NCI-H226 (cell line): ENCODE measurements at places on chromosomes 3 and 15.

GRCh38 chr15:88716543-88717381 is 77.9 kb downstream of the ISG20 start:
- no peak for DNase-seq

DNA sequence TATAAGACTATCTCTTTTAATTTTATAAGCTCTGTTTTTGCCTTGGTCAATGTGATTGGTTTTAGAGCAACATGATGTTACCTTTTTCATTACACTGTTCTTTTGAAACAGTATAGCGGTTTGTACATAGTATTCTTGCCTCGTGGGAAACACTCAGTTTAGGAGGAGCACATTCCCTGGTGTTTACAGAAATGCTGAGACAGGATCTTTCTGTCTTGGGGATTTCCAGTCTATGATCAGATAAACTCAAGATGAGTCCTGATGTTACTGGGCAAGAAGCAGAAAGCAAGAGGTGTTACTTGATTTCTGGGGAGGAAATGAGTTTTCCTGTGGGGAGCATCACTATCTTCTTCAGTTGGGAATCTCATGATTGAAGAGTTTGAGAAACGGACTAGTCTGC is 2.5 kb downstream of the TMEM266 start:
- DNase-seq: peak; percentile 33

- peak; percentile 57 for DNase-seq
Observed at GRCh38 chr3:135706758-135707375, 258.7 kb upstream of the PPP2R3A start.

GRCh38 chr3:64022451-64023186 is 675 bp downstream of the PSMD6 start:
- no peak for DNase-seq

- no peak for DNase-seq
Observed at GRCh38 chr3:31802981-31803740, 177.9 kb downstream of the OSBPL10 start.

- DNase-seq: no peak
Observed at GRCh38 chr3:134609821-134610431, 40.9 kb downstream of the KY start.
